G401 (cell line): ENCODE measurements at places on chromosomes 7 and 10.

GRCh38 chr10:64394744-64395143 lies 873.5 kb downstream of the REEP3 start:
- DNase-seq = no peak

DNA sequence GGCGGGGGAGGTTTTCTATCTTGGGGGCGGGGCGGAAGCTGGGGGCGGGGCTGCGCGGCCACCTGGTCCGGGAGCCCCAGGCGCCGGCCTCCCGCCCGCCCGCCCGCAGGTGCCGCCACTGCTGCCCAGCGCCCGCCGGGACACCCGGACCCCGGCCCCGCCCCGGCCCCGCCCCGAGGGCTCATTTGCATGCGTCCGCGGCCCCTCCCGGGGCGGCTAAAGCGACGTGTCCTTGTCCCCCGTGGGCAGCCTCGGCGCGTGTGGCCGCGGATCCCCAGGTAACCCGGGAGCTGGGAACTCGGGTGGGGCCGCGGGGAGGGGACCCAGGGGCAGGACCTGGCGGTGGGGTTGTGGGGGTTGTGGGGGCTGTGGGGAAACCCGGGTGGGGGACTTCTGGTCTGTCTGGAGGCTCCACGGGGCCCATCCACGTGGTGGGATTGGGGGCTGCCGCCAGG lies at the start of gene BHLHA15:
Gene BHLHA15, plus strand, starts transcription at position 219 of the 455 bp plus-strand sequence. CDS start 871 bp downstream, outside the sequence.
- no peak for DNase-seq

DNA sequence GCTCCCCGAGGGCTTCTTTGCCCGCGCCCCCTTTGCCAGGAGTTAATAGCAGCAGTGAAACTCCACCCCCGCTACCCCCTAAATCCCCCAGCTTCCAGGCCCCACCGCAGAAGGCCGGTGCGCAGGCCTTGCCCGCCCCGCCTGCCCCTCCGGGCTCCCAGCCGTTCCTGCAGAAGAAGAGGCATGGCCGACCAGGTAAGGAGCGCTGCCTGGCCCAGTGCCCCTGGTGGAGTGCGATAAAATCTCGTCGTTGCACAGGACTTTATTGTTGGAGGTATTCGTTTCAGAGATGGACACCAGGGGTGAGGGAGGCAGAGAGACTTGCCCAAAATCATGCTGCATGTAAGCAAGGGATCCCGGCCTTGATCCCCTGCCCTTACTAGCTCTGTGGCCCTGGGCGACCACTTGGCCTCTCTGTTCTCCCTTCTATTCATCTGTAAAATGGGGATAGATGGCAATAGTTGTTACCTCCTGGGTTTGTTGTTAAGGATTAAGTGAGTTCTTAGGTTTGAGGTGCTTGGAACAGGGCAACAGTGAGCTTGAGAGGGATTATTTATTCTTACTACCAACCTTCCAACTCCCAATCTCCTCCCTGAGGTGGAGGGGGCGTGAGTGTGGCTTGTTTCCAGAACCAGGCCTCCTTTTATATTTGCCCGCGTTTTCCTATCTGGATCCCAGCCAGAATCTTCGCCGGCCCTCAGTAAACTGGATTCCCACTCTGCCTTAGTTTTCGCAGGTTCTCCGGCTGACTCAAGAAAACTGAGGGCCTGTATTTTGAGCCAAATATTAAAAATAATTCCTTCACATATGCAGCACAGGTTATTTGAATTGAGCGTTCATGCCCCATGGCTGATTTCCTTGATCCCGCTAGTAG lies 78.3 kb downstream of the WIPF3 start:
- peak; percentile 60 for DNase-seq

DNA sequence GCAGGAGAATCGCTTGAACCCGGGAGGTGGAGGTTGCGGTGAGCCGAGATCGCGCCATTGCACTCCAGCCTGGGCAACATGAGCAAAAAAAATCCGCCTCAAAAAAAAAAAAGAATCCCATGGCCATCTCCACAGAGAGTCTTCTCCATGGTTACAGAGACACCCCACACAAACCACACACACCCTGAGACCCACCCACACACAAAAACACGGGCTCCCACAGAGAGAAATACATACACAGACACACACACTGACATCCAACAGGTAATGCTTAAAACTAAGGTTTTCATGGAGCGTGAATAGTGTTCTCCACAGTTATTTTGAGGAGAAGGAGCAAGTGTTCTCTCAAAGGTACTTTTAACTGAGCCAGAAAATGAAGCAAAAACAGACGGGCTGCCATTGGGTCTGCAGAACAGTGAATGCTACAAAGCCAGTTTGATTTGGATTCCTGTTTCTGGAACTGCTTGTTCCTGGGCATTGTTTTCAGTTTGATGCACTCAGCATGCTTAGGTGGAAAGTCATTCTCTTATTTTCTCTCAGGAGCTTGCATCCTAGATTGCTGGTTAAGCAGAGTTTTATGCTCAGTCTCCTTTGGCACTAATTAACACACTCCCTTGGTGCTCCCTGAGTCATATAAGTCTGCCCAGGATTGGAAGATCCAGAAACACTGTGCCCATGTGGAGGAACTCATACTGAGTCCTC lies 15.4 kb downstream of the AHCYL2 start:
- no peak for DNase-seq

GRCh38 chr7:20016669-20017068 lies 200.5 kb downstream of the MACC1 start:
- DNase-seq = no peak

GRCh38 chr10:69461243-69462025 lies 10.2 kb downstream of the TSPAN15 start:
- no peak for DNase-seq

- no peak for DNase-seq
Observed at GRCh38 chr7:80860554-80860953, 58.3 kb downstream of the SEMA3C start.

- DNase-seq = no peak
Observed at GRCh38 chr7:43143918-43144589, 31.6 kb downstream of the HECW1 start.

GRCh38 chr10:71641449-71641848 lies 78.1 kb downstream of the C10orf105 start:
- no peak for DNase-seq

DNA sequence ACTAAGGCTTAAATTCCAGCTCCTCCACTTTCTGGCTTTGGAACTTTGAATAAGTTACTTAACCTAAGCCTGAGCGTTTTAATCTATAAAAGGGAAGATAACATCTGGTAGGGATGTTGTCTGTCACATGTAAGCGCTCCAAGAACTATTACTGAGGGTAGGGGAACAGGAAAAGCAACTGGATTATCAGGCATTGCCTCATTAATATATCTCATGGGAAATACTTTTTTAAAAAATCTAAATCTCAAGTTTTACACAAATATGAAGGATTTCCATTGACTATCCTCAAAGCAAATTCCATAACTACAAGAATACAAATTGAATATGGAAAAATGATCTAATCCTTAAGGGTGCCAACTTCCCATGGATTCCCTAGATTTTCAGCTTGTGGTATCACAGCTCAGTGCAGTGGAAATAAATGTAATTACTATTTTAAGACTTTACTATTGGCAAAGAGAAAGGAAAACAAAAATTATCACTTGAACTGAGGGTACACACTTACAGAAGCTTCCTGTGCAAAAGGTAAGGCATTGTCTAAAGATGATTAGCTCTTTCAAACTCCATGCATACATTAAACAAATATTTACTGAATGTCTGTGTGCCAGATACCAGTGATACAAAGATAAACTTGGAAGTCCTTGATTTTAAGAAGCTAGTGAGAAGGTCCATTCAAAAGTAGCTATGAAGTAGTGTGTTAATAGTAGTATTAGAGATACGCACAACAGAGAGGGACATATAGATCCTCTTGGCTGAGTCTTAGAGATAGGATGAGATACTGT lies 38.4 kb downstream of the NT5C2 start:
- peak; percentile 56 for DNase-seq

GRCh38 chr10:101182936-101183335 lies 46.3 kb downstream of the LBX1 start:
- DNase-seq = no peak

- no peak for DNase-seq
Observed at GRCh38 chr7:4726566-4726965, 44.5 kb downstream of the FOXK1 start.

DNA sequence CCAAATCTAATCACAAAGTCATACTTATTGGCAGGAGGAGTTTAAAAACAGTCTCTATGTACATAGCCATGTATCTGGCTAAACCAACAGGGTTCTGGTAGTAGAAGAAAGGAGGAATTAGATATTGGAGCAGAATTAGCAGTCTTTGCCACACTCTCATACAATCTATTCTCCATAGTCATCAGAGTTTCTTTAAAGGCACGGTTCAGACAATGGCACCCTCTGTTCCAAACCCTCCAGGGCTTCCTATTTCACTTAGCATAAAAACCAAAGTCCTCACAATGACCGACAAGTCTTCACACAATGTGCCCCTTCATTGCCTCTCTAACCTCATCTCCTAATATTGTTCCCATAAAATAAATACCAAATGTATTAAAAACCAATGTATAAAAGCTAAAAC lies 12.7 kb downstream of the ZNF438 start:
- DNase-seq = no peak

GRCh38 chr10:72095195-72095594 lies 6.8 kb upstream of the SPOCK2 start:
- DNase-seq = no peak
